ENCODE measurements at places on chromosomes 7 and 10. TPM values are rescaled to one million over a fixed set of nuclear protein-coding genes. Genes with fewer than 3 reads are reported as not detected.
A peak's percentile ranks its signal among the peaks of the same experiment; 100 is the strongest.

Gene CFAP43
- total RNA-seq: 0.24 TPM

GRCh38 chr10:78045237-78045636, 11.6 kb downstream of the RPS24 start:
- DNase-seq: no peak

- no peak for DNase-seq
Observed at GRCh38 chr7:101172005-101172853, 6.9 kb upstream of the VGF start.

- no peak for DNase-seq
Observed at GRCh38 chr10:133160826-133161471, 930 bp downstream of the KNDC1 start.

DNA sequence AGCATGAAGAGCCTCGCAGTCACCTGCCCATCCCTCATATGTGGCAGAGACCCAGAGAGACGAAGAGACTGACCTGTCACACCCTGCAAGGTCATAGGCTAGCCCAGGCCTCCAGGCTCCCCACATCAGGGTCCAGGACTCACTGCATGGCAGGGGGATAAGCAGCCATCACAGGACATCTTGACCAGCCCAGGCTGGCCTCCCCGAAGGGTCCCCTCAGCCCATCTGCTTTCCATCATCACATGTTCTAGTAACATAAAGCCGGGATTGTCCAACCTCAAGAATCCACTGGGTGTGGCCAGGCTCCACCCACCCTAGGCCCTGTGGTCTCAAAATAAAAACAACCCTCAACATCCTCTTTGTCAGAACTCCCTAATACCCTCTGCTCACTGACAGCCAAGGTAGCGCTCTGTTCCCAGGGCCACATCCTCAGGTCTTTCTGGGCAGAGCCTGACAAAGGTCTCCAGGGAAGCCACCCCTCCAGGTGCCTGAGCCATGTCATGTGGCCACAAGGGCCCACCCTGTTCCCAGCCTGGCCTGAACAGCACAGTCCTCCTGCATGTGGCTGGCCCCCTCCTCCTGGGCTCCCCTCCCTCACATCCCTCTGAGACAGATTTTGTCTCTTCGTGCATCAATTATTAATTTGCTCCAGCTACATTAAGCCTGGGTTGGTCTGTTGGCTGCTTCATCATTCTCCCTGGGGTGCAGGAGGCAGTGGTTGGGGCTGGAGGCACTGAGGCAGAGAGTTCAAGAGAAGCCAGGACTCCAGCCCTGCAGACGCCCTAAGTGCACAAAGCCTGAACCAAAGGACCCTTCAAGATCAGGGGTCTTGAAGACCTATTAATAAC, 131.8 kb upstream of the UNC5B start:
- DNase-seq: no peak

DNA sequence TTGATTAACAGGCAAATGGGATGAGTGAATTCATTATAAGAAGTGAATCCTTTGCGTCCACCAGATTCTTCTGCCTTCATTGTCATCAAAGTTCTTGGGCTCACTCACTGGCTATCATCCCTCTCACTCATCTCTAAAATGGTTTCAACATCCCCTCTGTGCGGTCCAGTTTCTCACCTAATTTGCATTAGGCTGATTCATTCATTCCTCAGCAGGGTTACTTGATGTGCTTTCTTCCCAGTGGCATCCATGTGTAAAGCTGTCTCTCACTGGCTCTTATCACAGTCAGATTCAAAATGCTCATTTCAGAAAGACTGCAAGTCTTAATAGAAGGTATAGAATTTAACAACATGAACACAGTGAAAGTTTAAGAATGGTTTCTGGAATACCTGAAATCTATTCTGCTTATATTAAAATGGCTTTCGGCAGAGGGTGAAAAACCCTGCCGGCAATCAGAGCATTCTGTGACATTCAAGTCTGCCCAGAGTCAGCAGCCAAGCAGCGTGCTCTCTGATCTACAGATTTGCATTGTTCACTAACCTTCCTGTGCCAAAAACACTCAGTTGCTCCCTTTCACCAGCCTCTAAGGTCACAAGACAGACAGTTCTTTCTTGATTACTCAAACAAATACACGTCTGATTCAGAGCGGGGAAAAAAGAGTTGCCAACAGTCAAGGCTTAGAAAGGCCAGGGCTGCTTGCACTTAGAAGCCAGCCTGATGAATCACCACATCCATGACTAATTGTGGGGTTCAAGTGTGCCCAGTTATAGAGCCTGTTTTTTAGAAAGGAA, 106.7 kb downstream of the TES start:
- DNase-seq: peak; percentile 100

DNA sequence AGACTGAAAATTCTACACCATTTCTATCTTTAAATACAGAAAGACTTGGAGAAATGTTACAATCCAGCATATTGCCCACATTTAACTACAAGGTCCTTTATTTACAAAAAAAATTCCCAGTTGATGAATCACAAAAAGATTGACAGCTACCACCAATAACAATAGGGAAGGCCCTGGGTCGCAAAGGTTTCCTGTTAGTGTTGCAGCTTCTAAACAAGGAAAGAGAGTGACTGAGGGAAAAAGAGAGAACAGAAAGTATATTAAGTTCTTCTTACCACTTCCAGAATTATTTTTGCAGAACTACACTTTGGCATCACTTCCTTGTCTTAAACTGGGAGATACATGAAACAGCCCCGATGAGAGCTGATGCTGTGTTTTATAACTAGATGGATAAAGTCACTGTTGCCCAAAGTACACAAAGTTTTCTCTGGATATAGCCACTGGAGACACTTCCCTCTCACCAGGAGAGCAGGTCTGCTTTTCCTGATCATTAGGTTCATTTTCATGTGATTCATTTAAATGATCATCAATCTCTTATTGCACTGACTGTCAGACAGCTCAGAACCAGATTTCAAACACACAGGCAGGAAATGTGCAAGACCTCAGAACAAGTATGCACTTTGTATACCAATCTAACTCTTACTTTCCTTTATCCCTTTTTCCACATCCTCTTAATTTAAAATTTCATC, 57.0 kb downstream of the SHTN1 start:
- peak; percentile 62 for DNase-seq
